ENCODE measurements at places on chromosomes 6 and 20.

GRCh38 chr20:23870461-23870860, 9.1 kb downstream of the CST5 start:
- no peak for DNase-seq

- no peak for DNase-seq
Measured at GRCh38 chr6:17905611-17906592, 81.5 kb downstream of the KIF13A start.

DNA sequence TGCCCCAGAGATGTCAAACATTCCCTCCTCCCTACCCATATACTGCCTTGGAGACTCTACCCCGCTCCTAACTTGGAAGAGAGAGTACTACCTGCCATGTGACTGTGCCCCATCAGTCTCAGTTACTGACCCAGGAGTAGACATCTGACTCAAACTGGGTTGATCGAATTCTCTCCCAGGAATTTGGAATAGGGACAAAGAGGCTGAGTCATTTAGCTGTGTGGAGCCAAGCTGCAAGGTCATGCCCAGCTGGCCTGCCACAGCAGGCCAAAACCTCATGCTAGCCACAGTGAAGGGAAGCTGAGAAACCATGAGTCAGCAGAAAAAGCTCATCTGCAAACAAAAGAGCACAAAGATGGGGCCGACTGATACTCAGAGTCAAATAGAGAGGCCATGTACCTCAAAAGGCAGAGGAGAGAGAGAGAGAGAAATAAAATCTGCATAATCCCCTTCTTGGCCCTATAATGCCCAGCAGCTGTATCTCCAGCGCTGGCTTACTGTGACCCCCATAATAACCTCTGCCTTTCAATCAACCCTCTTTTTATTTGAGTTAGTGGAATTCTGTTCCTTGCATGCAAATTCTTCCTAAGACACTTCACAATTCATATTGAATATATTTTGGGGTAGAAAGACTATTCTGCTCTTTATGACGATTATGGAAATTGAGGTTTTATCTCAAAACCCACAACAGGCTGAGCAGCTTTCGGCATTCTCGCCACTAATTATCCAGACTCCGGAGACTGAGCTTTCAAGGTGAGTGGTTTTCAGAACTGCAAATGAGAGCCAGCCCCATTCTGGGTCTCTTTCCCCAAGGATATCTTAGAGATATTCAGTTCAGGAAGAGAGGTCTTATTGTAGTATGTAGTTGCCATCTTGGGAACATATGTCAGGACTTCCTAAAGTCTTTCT, 21.4 kb upstream of the AKIRIN2 start:
- peak; percentile 82 for DNase-seq

DNA sequence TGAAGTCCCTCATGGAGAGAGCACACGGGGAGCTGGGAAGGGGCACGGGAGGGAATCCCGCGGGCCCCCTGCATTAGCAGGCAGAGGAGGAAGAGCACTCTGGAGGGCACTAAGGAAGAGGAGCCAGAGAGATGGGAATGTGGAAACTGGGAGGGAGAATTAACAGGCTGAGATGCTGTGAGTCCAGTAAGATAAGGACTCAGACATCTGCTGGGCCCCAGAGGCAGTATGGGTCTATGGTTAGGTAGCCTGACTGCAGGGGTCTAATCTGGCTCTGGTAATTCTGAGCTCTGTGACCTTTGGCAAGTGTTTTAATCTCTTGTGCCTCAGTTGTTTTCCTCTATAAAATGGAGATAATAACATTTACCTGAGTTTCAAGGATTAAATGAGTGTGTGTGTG, 15.7 kb upstream of the SRSF3 start:
- DNase-seq = no peak

DNA sequence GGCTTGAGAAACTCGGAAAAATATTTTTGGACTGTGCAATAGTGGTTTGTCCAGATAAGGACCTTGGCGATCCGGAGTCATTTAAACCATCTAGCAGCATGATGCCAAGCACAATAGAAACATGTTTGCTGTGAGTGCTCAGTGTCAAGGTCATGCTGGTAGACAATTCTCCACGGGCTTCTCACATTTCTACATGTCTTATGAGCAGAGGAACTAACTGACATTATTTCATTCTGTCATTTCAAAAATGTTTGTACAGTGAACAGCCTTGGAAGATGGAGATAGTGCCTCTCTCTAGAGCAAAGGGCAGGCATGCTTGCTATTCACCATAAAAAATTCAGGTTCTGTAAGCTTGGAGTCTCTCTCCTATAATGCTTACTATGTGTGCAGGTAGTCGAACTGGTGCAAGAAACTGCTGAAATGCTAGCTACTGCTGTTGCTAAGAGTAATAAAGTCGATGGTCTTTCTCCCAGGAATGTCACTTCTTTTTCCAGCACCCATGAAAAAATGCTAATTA, 25.4 kb upstream of the CCN2 start:
- no peak for DNase-seq

GRCh38 chr6:63214816-63215215, 3.5 kb downstream of the FKBP1C start:
- no peak for DNase-seq

DNA sequence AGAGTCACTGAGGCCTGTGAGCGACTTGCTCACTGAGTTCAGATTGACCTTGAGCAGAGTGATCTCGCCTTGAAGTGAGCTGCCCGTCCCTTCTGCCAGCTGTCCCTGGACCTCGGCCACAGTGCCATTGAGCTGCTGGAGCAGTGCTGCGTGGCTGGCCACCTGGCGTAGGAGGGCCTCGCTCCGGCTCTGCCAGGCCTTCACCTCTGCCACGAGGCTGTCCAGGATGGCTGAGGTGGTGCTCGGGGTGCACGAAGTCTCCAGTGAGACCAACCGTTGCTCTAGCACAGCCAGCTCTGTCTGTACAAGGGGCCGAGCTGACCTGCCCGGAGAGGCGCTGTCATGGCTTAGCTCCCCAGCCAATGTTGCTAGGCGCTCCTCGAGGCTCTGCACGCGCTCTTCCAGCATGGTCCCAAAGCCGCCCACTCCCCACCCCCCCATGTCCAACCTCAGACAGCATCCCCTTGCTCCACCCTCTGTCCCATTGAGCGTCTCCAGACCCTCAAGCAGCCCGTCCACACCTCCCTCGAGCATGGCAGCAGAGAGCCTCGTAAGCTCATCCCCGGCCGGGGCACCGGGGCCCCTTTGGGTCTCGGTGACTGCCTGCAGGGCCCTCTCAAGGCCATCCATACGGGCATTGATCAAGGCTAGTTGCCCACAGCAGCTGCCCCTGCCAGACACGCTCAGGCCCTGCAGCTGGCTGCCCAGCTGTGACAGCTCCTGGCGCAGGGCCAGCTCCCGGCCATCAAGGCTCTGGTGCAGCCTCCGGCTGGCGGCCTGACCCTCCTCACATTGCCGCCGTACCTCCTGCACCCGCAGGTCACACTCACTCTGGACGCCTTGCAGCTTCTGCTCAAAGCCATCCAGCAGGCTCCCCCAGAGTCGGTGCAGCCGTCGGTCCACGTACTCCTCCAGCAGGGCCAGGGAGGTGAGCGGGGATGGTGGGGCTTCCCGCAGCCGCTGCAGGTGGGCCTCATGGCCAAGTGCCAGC, 4.6 kb downstream of the EMILIN3 start:
- no peak for DNase-seq
